ENCODE measurements at places on chromosomes 2 and 18. TPM values are rescaled to one million over a fixed set of nuclear protein-coding genes. Genes with fewer than 3 reads are reported as not detected.
A peak's percentile ranks its signal among the peaks of the same experiment; 100 is the strongest.

DNA sequence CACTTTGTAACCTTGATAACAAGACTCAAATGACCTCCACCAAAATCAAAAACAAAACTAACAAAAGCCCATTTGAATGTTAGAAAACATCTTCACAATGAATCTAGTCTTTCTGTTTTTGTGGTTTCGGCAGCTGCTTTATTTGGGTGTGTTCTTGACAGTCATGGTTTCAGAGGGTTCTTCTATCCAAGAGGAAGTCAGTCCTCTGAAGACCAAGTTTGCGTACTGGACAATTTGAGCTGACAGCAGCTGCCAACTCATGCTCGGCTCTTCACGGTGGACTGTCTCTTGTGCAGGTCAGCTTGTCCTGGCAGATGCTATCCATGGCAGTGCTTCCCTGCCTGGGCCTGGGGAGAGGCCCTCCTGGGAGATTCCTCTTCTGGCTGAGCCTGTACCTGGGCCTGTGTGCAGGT, 91.0 kb downstream of the TMEM17 start:
- DNase-seq = peak; percentile 45

- DNase-seq = no peak
These were observed 285.6 kb downstream of the NR4A2 start for GRCh38 chr2:156046900-156047299.

DNA sequence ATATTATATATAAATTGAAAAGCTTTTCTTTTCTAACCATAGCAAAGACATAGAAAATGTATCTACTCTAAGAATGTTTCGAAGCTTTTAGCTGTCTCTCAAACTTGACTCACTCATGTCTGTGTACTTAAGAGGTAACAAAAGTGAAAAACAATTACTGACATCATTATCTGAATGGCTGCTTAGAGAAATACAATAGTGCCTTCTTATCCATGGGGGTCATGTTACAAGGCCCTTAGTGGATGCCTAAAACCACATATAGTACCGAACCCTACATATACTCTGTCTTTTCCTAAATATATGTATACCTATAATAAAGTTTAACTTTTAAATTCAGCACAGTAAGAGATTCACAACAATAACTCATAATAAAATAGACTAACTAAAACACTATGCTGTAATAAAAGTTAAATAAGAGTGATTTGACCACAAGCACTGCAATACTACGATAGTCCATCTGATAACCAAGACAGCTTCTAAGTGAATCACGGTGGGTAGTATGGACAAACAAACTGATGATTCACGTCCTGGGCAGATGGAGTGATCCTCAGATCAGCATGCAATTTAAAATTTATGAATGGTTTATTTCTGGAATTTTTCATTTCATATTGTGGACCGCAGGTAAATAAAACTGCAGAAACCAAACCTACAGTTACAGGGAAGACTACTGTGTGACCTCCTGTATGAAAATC, 246.2 kb downstream of the XIRP2 start:
- no peak for DNase-seq

DNA sequence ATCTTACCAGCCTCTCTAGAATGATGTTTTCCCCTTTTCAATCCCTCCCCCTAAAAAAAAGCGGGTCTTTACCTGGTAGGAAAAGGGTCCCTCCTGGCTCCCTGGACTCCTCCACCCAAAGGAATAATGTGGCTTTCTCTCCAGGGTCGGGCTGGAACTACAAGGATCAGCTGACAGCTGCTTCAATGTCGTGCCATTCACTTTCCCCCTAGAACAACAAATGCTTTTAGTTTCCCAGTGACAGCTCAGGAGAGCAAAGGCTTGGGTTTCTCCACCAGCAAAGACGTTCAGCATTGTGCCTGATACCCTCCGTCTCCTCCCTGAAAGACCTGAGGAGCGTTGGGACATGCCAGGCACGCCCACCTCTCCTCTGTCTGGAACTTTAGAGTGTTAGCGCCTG, 173.8 kb upstream of the SIX3 start:
- no peak for DNase-seq

GRCh38 chr2:62302631-62303435, 106.9 kb downstream of the B3GNT2 start:
- no peak for DNase-seq

GRCh38 chr2:141899740-141900139, 231.1 kb downstream of the LRP1B start:
- DNase-seq = no peak

GRCh38 chr2:64695721-64696261, 42.1 kb upstream of the SERTAD2 start:
- no peak for DNase-seq

- peak; percentile 79 for DNase-seq
These were observed 96.4 kb downstream of the USP40 start for GRCh38 chr2:233470011-233470687.

GRCh38 chr2:224780823-224781222, 64.7 kb upstream of the CCDC195 start:
- no peak for DNase-seq

- DNase-seq = no peak
These were observed 5.0 kb downstream of the DLX1 start for GRCh38 chr2:172090044-172090961.

- no peak for DNase-seq
These were observed 197.5 kb downstream of the SCG2 start for GRCh38 chr2:223404616-223405015.

DNA sequence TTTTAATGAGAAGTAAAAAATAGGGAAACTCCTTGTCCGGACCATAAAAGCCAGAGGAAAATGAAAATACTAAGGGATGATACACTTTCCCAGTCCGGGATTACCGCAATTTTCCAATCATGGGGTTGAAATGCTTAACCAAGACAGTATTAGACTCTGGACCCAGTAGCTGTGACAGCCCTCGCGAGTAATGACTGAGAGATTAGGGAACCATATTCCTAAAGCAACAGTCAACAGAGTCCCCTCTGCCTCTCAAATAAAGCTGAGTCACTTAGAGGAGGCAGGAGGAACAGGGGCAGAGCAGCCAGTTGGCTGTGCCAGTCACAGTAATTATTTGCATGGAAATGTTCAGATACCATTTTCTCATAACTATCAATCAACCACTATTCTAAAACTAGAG, 34.8 kb downstream of the GPATCH11 start:
- no peak for DNase-seq

- DNase-seq = no peak
These were observed 77.4 kb downstream of the RTP5 start for GRCh38 chr2:241947004-241947350.

The LTBP1 gene
- total RNA-seq = 79.9 TPM

The CXCR1 gene
- total RNA-seq = 0.54 TPM

The SERPINB3 gene
- not detected for total RNA-seq

The RTP5 gene
- total RNA-seq = not detected

The SLC9A4 gene
- not detected for total RNA-seq

The SLC5A7 gene
- total RNA-seq = 0.19 TPM

The TMEM214 gene
- 28.2 TPM for total RNA-seq

The ALPP gene
- not detected for total RNA-seq

The VIT gene
- 19.4 TPM for total RNA-seq
